ENCODE measurements at places on chromosomes 2 and 18.
A peak's percentile ranks its signal among the peaks of the same experiment; 100 is the strongest.

DNA sequence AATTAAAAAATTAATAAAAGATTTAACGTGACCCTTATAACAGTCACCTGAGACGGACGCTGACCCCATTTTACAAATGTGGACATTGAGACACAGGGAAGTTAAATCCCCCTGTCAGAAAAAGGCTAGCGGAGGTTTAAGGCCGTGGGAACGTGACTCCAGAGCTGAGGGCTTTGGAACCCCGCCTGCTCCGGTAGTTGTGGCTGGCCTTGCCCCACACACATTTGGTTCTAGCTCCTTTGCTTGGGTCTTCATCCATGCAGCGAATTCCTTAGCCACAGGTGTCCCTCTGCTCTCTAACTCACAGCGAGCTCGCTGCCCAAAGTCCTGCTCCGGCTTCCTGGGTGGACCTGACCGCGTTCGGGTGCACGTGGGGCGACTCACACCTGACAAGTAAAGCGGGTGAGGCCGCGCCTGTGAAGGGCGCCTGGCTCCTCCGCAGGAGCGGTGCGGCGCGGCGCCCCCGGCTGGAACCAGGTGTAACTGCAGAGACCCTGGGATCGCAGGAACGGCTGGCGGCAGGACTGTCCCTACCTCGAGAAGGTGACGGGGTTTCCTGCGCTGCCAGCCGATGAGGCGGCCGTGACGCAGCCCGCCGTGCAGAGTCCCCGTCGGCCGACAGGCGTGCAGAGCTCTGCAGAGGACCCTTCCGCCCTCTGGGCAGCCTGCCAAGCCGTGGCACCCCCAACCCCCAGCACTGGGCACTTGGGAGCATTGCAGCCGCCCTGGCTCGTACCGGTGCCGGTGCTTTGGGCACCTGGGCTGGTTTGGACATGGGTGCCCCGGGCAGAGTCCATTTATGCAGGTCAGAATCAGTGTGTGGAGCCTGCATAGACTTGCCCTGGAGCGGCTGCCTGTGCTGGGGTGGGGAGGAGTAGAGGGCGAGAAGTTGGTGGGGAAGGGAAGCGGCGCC, 2.4 kb upstream of the PROC start:
- DNase-seq, result peak; percentile 47

DNA sequence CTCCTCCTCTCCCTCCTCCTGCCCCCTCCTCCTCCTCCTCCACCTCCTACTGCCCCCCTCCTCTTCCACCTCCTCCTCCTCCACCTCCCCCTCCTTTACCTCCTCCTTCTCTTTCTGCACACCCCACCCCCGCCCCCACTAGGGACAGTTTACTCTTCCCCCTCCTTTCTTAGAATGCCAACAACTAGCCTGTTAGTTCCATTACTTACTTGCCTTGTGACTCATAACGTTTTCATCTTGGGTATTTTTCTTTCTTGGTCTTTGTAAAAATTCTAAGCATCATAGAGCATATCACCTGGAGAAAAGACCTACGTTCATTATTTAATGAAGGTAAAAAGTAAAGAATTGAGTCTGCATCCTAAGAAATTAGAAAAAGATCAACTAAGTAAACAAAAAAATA, 165.3 kb downstream of the NEDD4L start:
- DNase-seq, result no peak

GRCh38 chr2:9771481-9772017, 71.7 kb upstream of the TAF1B start:
- peak; percentile 77 for DNase-seq

DNA sequence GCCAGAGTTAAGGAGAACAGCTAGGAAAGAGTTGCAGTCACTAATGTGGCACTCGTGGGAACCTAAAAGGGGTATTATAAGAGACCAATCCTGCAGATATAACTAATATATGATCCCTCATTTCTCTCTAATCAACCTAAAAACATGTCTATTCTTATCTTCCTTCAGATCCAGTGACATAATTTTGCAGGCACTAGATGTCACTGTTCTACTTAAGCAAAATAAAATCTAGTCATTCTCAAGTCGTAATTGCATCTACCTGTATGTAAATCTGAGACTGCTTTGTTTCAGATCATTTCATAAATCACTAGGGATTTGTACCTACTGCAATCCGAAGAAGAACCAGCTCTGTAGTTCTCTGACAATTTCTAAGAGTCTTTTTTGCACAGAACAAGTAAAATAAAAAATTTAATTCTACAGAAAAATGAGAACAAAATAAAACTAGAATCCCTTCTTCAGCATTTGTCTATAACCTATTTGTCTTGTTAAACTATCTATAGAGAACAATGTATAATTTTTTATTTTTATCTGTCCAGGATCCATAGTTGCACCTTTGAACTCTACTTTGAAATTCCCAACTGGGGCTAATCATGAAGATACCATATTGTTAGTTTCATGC, 56.5 kb upstream of the ERBB4 start:
- no peak for DNase-seq

GRCh38 chr2:181111059-181111458, 130.7 kb downstream of the UBE2E3 start:
- DNase-seq, result no peak

All from NCI-H1694 (cell line).